Hippocampal formation (tissue), 2 donors: ENCODE measurements at places on chromosomes 5 and 9.

- DNase-seq: peak; percentile 68
Observed at GRCh38 chr9:1057910-1058309, 7.8 kb downstream of the DMRT2 start.

- no peak for DNase-seq
Observed at GRCh38 chr5:56638061-56638621, 177.2 kb upstream of the MAP3K1 start.

GRCh38 chr5:134506054-134507039 is 19.1 kb upstream of the JADE2 start:
- DNase-seq: no peak

DNA sequence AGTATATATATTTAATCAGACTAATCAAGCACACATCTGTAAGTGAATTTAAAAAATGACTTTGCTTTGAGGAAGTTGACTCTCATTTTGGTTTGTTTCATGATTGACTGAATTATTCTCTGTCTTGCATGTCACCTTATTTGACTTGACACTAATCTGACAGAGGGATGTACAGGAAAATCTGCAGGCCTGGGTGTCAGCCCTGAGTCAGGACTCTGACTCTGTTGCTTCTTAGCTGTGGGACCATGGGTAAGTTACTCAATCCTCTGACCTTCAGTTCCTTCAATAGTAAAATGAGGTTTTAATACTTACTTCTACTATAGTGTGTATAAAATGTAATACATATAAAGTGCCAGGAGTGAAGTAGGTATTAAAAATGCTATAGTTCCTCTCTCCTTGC is 415.9 kb downstream of the ARHGEF28 start:
- DNase-seq: no peak

- no peak for DNase-seq
Observed at GRCh38 chr5:140677947-140678346, 4.6 kb upstream of the DND1 start.

DNA sequence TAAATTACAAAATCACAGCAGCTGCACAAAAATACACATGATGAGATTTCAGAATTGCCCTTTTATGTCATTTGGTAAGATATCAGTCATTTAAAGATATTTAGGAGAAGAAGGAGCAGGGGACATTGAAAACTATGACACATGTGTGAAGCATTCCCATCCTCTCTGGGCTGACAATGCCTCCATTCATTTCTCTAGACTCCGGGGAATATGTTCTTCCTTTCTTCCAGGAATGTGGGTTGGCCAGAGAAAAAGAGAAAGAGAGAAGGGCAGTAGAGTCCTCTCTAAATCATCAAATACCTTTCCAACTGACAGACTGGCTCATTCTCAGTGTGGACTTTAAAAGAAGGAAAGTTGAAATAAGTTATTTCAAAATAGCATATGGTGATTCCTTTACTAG is 205.6 kb upstream of the ADAMTSL1 start:
- DNase-seq: no peak

DNA sequence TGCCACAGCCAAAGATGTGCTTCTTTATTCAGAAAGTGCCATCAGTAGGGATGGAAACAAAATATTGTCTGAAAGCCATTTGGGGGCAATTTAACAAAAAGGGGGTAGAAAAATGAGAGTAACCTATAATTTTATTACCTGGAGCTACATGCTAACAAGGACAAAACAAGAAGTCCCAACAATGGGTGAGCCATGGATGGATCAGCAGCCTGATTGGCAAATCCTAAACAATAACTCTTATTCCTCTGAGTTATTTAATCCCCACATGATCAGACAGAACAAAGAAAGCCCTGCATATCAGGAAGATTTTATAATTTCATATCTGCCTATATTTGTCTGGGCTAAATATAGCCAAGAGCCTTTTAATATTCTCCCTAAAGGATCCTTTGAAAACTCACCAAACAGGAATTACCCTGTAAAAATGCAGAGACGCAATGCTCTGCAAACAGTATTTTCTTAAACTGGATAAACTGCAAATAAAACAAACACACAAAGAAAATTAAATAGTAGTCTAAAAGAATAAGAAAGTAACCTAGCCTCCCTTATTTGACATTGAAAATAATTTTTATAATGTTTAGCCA is 483.4 kb downstream of the ZNF608 start:
- DNase-seq: no peak

DNA sequence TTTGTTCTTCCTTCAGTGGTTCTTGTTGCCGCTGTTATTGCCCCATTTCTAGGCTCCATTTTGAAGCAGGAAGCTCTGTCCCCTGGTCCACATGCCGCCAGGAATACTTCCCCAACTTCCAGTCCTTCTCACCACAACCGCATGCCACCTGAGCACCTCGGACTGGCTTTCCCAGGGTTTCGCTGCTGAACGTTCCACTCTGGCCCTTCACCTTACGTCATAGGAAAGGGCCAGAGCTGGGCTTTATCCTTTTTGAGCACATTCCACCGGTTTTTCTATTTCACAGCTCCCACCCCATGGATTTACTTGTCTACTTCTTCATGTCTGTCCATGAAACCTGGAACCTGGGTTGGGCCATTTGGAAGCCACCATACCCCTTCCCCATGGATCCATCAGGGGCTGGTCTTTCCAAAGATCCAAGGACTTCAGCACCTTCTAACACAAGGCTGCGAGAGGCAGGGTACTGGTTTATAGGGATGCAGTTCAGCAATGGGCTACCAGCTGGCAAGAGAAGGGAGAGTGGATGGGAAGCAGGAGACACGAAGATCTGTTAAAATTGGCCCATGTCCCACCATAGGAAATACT is 557.4 kb downstream of the BNC2 start:
- DNase-seq: no peak

GRCh38 chr9:109779711-109780452 is at the start of gene PALM2AKAP2:
Gene PALM2AKAP2 (plus strand): TSS chr9:109780198. CDS start chr9:109780489, 291 bp downstream.
- DNase-seq: peak; percentile 41

DNA sequence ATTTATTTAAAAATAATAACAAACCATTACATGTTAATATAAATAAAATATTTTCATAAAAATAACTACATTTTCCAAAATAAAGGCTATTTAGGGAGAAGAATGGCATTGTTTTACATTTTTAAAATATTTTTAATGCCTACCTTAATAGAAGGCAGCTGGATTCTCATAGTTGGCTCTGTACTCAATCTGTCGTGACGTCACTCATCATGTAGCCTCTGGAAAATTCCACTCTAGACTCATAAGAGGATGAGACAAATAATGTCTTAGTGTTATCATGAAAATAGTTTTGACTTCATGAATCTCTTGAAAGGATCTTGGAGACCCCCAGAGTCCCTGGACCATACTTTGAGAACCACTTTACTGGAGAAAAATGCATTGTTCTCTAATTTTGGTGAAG is 93.1 kb downstream of the NXNL2 start:
- DNase-seq: no peak

- no peak for DNase-seq
Observed at GRCh38 chr5:90071066-90071465, 338.5 kb downstream of the CETN3 start.

DNA sequence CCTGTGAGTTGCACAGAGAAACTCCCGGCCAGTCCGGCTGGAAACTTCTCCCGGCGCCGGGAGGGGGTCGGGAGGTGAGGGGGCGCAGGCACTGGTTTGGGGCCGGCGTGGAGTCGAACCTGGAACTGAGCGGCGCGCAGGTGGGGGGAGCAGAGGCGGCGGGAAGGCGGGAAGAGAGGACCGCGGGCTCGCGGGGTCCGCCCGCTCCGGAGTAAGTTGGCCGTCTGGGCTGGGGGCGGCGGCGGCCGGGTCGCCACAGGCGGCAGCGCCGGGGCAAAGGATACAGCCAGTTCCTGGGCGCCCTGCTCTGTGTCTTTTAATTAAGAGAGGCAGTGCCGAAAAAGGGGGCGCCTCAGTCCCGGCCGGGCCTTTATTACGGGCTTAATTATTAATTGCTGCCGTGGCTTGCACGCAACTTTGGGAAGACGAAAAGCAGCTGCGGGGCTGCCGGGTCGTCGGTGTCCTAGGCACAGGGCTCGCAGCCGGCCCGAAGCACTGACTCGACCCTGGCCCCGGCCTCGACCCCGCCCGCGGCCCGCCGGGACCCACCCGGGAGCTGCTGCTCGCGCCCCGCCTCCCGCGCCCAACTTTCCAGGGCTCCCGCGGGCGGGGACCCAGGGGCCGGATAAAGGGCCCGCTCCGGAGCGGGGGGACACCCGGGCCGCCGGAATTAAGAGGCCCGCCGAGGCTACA is 1.1 kb downstream of the NTNG2 start:
- no peak for DNase-seq

DNA sequence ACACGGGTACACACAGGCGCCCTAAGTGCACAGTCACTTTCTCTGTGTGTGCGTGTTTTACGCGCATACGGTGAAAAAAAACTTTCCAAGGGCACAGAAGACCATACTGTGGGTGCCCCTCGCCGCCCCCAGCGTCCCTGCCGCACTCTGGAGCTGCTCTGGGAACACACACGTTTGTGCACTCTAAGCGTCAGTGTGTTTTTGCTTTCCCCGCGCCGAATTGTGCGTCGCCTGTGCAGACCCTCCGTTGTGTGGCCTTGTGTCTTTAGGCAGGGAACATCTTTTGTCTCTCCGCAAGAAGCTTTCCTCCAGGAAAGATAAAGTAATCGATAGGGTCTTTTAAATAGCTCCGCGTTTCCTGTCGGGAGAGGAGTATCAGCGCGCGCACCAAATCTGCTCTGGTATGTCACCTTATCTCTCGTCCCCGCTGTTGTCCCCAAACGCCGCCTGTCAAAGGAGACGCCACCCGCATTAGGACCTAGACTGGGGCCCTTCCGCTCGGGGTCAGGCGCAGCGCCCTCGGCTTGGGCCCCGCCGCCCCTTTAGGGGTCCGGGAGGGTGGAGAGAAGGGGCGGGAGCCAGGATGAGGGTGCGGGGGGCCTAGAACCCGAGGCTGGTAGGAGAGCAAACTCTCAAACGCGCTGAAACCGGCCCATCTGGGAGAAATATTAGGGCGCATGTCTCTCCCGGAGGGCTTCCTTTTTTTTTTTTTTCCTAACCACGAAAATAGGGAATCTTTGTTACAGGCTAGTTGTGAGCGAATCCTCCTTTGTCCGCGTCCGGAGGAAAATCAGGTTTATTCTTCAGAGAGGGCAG is 10.5 kb upstream of the NKX2-5 start:
- no peak for DNase-seq

- DNase-seq: no peak
Observed at GRCh38 chr5:56052735-56053134, 58.0 kb upstream of the IL6ST start.

DNA sequence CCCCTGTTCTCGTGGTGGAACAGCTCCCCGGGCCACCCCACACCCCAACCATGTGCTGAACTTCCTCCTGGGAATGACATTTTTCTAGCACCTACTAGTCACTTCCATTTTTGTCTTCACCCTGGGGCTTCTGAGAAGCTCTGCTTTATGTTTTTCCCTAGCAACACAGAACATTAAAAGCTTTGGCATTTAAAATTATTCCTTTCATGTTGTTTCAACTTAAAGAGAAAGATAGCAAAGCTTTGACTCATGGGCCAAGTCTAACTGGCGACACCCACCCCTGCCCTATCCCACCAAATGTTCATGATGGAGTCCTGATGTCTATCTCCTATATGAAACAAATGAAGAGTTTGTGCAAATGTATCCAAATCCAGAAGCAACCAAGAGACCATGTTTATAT is 22.4 kb downstream of the BOD1 start:
- DNase-seq: no peak

GRCh38 chr5:112977440-112977861 is 853 bp downstream of the DCP2 start:
- no peak for DNase-seq

GRCh38 chr9:92455217-92455616 is 27.1 kb downstream of the ASPN start:
- no peak for DNase-seq

- no peak for DNase-seq
Observed at GRCh38 chr9:4829969-4830368, 37.2 kb downstream of the RCL1 start.

DNA sequence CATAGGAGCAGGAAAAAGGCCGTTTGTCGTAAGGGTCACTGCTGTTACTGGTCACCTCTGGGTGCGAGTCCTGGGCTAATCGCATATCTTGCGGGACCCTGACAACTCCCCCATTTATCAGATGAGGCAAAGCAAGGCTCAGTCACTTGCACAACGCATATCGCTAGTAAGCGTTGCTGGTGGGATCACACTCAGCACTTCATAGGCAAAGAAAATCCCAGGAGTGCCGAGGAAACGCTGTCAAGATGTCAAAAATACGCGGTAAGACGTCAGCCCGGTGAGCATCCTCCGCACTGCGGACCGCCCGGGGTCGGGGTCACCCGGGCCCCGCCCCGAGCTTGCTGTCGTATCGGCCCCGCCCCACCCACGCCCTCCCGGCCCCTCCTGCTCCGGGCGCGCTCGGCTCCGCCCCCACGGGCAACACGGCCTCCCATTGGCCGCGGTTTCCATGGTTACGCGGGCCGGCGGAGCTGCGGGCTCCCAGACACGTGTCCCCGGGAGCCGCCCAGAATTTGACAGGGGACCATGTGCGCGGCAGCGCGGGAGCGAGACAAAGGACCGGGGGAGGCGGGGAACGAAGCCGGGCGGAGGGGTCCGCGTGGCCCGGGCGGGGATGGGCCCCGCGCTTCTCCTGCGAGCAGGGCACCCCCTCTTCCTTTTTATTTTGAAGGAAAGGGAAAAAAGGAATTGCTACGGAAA is 80.2 kb upstream of the IER5L start:
- peak; percentile 87 for DNase-seq

- peak; percentile 60 for DNase-seq
Observed at GRCh38 chr5:61496446-61496845, 164.4 kb downstream of the ZSWIM6 start.

- no peak for DNase-seq
Observed at GRCh38 chr5:50744776-50745175, 78.3 kb downstream of the PARP8 start.

DNA sequence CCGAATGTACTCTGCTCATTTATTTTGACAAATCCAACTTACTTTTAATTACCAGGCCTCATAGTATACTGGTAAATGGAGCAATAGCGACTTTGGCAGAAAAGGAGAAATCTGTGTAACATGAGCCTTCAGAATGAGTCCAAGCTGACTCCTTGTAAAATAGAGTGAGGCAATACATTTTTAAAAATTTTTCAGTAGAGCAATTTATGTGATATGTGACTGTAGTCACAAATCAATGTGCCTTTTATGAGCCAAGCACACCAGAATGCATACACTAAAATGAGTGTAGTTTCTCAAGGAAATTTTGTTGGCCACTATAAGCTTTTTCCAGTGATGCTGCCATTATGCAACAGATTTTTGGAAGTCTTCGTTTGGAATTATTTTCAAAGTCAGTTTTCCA is 73.8 kb downstream of the SNCAIP start:
- no peak for DNase-seq

DNA sequence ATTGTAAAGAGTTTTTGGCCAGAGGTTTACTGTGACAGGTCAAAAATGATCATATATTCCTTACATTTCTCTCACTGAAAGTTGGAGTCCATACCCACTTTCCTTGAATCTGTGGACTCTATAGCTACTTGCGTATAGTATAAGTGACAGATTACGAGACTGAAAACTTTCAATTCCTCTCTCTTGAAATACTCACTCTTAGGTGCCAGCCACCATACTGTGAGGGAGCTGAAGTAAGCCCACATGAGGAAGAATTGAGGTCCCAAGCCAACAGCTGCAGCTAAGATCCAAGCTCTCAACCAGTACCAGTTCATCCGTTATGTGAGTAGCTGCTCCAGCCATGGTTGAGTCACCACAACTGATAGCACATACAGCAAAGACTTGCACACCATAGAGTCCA is 128.1 kb upstream of the FAM174A start:
- DNase-seq: no peak

GRCh38 chr5:165231821-165232508 is 1726.5 kb downstream of the MAT2B start:
- DNase-seq: no peak

GRCh38 chr5:148152781-148153180 is 15.6 kb upstream of the SPINK14 start:
- DNase-seq: no peak
